ENCODE measurements at places on chromosomes 3 and 15.
A peak's percentile ranks its signal among the peaks of the same experiment; 100 is the strongest.

- DNase-seq: no peak
Observed at GRCh38 chr15:52765785-52766184, 24.4 kb downstream of the ONECUT1 start.

- DNase-seq: no peak
Observed at GRCh38 chr3:122608916-122609315, 31.5 kb downstream of the PARP15 start.

DNA sequence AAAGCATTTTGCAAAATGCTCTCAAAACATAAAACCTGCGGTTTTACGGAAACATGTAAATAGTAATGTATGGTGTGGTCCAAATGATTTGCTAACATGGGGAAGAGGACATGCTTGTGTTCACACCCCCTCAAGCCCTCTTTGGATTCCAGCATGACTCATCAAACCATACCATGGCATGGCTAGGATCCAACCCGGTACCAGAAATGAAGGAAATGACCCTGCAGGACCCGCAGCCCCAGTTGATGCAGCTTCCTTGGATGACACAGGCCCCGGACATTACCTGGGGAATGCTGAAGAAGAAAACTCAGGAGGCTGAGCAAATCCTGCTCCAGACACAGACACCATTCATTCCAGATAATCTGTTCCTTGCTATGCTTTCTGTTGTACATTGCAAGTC lies 222.9 kb downstream of the DTWD1 start:
- no peak for DNase-seq

DNA sequence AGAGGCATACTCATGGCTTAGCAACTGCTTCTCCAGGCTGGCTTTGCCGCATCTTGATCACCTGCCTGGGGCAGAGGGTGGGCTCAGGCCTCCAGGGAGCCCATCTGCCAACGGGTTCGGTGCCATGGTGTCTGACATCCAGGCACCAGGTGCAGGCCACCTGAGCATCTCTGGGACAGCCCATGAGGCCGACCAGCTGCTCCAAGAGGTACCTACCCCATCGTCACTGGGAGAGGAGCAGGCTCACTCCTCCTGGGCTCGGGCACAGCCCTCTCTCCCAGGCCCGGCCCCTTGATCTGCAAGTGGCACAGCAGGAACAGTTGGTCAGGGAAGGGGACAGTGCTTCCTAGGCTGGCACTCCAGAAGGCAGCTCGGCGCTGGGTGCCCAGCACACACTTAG lies 21.9 kb downstream of the TPRA1 start:
- DNase-seq: no peak

DNA sequence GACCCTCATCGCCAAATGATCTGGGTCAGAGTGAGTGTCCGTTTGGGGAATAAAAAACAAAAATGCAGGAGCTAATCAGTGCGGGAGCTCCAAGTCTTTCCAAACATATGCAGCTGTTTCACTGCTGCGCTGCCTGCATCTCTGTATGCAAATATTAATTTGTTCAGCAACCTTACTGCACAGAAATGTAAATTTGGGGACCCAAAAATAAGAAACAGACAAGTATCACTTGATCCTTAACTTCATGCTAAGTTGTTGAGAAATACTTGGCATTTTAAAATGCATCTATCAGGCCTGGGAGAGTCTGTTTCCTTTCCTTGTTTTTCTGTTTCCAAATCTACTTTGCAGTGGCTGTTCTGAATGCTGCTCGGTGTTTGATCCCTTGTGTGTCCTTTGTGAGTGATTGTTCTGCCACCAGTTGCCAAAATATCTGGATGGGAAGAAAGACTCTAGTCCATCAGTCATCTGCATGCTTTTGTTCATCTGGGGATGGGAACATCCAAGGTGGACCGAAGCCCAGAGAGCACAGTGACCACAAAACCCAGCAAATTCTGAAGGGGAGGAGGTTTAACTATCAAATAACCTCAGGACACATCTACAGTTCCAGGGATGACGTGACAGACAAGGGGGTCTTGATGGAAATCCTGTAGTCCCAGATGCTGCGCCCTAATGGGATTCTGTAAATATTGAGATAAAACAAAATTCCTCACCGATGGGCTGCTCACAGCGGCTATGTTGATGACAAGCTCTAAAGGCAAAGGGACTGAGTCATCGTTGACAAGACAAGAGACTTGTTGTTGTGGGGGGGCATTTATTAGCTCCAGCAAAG lies 199.5 kb upstream of the WNT5A start:
- no peak for DNase-seq

- no peak for DNase-seq
Observed at GRCh38 chr3:126850370-126851085, 132.4 kb upstream of the PLXNA1 start.

- DNase-seq: no peak
Observed at GRCh38 chr3:156323466-156323865, 203.1 kb downstream of the KCNAB1 start.

- no peak for DNase-seq
Observed at GRCh38 chr3:149534671-149535332, 60.3 kb downstream of the TM4SF4 start.

- DNase-seq: peak; percentile 76
Observed at GRCh38 chr3:48634661-48635221, 520 bp downstream of the SLC26A6 start.

DNA sequence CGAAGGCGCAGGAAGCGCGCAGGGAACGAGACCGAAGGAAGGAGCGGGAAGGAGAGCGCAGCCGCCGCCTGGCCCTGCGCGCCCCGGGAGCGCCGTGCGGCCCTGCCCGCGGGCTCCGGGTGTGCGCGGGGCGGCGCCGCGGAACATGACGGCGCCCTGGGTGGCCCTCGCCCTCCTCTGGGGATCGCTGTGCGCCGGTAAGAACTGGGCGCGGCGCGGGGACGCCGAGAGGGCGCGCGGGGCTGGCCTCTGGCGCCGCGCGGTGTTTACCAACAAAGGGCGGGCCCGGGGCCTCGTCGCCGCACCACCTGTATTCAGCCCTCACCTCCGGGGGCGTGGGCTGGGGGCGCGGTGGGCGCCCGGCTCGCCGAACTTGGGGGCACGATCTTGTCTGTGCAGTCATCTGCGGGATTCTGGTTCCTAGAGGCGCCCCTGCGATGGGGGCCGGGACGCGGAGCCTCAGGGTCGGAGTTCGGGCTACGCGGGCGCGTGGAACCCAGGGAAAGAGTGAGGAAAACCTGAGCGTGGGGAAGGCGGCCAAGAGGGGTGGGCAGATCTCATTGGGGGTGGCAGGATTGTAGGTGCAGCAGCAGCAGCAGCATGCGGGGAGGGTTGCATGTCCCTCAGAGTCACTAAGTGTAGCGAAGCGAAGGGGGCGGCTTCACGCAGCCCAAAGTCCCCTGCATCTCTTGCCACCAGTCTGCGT lies 641 bp downstream of the ACVR2B start:
- DNase-seq: peak; percentile 29

- DNase-seq: no peak
Observed at GRCh38 chr15:29736744-29737020, 85.6 kb downstream of the TJP1 start.

GRCh38 chr3:56839784-56840715 lies 38.3 kb upstream of the ARHGEF3 start:
- DNase-seq: no peak

GRCh38 chr3:197181741-197182140 lies 116.7 kb downstream of the DLG1 start:
- DNase-seq: no peak

DNA sequence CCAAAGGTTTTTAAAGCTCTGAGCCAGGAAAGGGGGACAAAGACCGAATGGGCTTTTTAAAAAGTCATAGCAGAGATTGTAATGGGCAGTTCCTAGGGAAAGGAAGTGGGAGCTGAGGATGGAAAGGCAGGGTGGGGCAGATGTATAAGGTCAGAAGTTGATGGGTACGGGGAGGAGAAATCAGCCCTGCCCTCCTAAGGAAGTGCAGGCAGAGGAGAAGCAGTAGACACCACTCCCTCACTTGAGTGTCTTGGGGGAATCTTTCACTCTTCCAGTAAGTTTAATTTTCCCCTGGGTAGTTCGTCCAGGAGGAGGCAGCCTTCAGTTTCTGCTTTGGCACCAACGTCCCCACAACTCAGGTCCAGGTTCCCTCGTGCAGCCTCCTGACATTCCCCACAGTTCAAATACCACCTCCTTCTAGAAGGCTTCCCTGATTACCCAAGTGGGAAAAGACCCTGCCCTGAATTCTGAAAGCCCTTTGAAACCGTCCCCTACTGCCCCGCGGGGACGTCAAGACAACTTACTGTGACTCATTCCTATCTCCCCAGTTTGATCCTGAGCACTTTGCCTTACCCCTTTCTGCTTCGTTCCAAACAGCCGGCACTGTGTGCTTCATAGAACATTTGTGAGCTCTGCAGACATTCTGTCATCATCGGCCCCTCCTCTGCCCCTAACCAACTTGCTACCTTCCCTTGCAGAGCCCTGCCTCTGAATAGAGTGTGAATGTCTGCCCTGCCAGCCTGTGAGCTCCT lies 14.3 kb upstream of the SRP14 start:
- DNase-seq: no peak

DNA sequence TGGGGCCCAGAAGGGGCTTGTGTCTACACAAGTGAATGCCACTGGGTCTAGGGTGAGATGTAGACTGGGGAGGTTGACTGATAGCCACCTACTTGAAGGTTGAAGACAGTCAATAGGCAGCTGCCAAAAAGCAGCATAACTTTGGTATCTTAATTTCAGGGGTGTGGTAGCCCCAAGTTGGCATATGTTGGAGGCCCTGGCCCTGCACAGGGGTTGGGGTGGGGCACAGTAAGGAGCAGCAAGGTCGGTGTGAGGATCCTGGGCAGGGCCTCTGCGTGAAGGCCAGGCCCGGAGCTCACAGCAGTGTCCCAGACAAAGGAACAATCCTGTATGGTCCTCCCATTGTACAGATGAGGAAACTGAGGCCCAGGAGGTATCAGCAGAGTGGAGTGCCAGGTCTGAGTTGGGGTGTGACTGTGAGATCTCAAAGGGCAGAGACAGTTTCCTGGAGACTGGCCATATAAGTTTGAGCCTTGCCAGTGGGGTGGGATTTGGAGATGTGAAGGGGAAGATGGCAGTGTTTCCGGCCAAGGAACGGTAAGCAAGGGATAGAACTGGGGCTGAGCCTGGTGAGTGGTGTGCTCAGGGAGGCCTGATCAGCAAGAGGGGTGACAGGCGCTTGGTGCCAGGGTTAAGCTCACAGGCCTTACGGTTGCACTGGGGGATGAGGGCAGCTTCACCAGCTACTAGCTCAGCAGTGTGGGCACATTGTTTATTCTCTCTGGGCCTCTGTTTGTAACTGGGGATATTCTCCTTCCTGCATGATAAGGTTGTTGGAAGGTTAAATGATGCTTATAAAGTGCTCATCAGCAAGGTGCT lies 1.7 kb downstream of the KLHL40 start:
- no peak for DNase-seq

- no peak for DNase-seq
Observed at GRCh38 chr3:106392915-106393314, 524.1 kb upstream of the CBLB start.

DNA sequence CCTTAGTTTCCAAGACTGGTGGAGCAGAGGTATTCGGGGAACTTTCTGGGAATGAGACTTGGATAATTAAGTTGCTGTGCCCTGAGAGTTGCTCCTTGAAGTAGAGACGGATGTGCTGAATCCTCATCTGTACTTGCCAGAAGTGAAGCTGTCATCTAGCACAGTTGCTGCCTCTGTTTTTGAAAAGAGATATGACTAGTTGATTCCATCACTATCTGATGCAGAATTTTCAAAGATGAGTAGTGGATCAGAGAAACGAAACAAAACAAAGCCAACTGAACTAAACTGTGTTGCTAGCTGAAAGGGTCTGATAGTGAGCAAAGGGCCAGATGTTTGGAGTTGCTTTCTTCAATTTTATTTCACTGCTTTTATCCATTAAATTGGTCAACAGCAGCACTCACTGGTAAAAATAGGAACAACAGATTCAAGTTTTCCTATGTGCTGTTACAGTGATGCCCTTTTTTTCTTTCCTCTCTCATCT lies 52.7 kb downstream of the MITF start:
- peak; percentile 95 for DNase-seq

DNA sequence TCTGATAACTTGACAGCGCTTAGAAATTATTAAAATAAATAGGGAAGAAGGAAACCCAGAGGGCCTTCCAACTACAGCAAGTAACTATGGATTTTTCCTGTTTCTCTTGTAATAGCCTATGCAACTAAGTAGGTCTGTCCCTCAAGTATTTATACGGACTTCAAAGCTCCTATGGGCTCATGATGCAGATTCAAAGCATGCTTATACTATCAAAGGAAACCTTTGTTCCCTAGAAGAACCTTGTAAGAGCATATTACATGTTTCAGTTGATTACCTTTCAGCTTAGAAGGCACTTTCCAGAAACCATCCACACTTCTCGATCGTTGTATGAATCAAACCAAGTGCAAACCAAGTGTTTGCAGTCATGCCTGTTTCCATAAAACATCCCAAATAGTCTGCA lies 158.8 kb downstream of the ALCAM start:
- no peak for DNase-seq

DNA sequence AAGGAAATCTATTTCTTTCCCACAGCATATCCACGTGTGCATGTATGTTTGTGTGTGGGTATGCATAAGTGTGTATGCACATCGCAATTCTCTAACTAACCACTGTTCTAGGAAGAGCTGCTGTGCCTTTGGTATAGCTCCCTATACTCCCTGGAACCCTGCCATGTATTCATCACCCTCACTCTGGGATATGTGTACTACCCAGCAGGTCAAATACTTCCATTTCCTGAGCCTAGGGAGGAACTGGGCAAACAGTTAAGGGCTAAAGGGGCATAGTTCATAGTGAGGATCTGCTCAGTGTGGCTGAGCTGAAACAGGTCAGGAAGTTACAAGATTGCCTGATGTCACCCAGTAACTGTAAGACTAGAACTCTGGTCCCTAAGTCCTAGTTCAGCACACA lies 260.4 kb downstream of the RPLP1 start:
- no peak for DNase-seq

- DNase-seq: peak; percentile 2
Observed at GRCh38 chr3:114706591-114707232, 412.9 kb downstream of the TIGIT start.

DNA sequence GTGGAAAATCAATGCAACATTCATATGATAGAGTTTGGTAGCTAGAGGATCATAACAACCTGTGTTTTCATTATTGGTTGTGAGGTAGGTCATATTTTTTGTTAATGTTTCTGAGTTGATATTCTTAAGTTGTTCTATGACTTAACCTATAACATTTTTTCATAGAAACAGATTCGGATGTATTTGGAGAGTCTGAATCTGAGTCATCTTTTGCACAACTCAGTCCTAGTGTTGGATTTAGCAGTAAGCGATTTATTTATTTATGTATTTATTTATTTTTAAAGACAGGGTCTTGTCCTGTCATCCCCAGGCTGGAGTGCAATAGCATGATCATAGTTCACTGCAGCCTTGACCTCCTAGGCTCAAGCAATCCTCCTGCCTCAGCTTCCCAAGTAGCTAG lies 292.8 kb upstream of the ZNF717 start:
- DNase-seq: no peak
